ENCODE measurements at places on chromosomes 6 and 20. TPM values are rescaled to one million over a fixed set of nuclear protein-coding genes. Genes with fewer than 3 reads are reported as not detected.

GRCh38 chr20:6685181-6685582 is 82.3 kb upstream of the BMP2 start:
- DNase-seq = no peak

DNA sequence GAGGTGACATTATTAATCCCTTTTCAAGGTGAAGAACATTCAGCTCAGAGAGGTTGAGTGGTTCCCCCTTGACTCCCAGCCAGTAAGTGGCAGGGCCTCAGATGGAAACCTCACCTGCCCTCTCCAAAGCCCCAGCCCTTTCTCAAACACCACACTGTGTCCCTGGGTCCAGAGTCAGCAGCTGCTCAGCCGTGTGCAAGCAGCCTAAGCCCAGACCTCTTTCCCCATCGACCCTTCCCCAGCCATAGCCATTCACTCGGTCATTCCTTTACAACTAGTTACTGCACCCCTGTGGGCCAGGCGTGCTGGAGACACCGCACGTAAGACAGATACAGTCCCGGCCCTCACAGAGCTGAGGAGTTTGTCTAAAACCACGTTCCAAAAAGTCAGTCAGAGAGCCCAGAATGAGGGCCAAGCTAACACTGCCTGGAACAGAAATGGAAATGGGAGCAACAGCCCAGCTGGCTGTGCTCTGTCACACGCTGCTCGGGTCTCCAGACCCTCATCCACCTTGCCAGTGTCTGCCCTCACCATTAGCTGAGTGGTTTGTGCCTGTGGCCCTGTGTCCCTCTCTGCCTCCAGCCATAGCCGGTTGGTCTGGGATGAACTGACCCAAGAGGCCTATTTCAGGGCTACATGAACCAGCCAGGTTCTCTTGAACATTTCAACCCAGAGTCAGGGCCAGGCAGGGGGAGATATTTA is 29.6 kb downstream of the ZC3H12D start:
- DNase-seq = no peak

- no peak for DNase-seq
Measured at GRCh38 chr6:5463690-5464089, 202.4 kb downstream of the FARS2 start.

DNA sequence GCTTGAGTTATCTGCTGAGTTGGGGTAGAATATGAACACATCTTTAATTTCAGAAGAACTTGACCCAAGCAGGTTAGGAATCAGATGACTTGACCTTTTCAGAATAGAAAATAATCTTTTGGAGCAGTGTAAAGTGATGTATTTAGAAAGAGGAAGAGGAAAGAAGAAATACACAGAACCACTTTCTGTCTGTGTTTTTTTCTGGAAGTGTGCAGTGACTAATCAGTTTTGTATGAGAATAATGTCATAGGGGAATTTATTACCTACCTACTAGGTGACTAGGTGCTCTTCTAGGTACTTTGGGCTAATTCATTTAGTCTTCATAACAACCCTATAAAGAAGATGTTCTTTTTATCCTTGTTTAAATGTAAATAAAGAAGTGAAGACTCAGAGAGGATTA is 3.0 kb downstream of the PPP1R14C start:
- no peak for DNase-seq

DNA sequence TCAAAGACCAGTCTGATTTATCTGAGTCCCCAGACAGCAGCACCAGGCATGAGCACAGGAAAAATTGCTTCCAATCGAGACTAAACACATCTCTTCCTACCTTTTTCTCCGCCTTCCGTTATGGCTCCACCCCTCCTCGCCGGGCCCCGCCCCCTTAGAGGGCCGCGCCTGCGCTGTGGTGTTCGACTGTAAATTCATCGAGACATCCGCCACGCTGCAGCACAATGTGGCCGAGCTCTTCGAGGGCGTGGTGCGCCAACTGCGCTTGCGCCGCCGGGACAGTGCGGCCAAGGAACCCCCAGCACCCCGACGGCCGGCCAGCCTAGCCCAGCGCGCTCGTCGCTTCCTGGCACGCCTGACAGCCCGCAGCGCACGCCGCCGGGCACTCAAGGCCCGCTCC is 8.9 kb downstream of the REM1 start:
- no peak for DNase-seq

GRCh38 chr6:166514196-166514595 is 72.3 kb downstream of the RAMACL start:
- DNase-seq = no peak

DNA sequence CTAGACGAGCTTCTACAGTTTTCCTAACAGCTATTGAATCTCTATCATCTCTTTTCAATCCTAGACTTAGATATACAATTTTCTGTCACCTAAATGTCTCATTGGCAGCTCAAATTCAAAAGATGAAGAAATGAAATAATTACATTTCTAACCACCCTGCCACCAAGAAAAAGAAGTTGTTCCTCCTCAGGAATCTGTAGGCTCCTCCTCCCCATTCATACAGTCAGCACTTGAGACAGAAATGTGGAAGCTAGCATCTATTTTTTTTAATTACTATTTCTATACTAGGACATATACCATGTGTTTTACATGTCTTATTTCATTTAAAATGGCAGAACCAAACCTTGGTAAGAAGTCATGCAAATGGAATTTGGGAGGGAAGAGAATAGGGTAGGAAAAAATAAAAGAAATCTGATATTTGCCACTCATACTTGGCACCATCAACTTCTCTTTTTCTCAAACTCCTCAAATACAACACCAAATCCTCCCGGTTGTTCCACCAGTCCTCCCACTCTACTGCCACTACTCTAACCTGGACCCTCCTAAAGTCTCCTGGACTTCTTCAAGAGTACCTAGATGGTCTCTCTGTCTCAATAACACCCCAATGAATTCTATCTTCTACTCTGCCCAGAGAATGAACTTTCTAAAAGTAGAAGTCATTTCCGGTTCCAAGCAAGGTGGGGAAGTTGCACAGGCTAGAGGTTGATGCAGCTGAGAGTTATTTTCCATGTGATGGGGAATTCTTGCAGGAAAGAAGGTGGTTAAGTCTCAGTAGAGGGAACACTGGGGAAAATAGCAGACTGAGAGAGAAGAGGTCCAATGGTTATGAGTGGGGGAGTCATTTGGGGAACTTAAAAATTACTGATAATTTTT is 54.1 kb downstream of the ATXN1 start:
- no peak for DNase-seq

- no peak for DNase-seq
Measured at GRCh38 chr6:115323001-115323400, 737.7 kb downstream of the FRK start.

DNA sequence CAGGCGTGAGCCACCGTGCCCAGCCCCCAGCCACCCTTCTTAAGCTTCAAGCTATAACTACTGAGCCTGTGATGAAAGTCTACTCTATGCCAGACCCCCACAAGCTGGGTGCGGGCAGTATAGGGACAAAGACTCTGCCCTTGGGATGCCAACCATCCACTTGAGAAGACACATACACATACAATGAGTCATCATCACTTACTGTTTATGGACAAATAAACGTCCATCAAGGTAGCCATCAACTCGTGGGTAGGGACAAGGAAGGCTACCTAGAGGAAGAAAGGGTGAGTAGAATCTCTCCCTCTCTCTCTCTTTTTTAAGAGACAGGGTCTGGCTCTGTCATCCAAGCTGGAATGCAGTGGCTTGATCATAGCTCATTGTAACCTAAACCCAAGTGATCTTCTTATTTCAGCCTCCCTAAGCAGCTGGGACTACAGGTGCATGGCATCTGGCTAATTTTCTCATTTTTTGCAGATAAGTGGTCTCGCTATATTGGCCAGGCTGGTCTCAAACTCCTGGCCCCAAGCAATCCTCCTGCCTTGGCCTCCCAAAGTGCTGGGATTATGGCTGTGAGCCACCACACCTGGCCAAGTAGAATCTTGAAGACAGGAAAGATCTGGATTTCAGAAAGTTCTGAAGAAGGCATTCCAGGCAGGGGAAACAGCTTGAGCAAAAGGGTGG is 2.6 kb upstream of the TP53INP2 start:
- no peak for DNase-seq

DNA sequence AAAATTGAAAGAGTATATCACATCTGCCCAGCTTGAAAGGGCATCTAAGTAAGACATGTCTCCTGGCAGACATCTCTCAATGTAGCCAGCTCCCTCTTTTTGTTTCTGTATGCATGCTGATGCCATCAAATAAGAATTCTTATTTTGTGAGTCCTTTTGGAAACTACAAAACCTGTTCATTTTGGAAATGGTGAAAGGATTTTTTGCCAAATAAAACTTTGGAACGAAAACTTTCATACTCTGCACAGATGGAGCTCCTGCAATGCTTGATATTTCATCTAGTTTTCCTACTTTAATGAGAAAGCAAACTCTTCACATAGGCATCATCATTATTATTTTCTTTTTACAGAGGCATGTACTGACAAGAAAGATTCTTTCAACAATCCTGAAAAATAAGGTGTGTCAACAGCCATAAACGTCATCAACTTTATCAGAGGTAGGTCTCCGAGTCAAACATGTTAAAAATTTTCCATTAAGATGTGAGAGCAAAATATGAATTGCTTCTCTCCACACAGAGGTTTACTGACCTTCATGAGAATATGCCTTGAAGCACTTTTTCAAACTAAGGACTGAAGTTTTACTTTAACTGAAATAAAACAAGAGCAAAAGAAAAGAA is 26.2 kb upstream of the CMTR1 start:
- no peak for DNase-seq

- DNase-seq = no peak
Measured at GRCh38 chr6:3259491-3259958, 778 bp downstream of the PSMG4 start.

- DNase-seq = no peak
Measured at GRCh38 chr20:34472246-34472925, 43.8 kb upstream of the DYNLRB1 start.

DNA sequence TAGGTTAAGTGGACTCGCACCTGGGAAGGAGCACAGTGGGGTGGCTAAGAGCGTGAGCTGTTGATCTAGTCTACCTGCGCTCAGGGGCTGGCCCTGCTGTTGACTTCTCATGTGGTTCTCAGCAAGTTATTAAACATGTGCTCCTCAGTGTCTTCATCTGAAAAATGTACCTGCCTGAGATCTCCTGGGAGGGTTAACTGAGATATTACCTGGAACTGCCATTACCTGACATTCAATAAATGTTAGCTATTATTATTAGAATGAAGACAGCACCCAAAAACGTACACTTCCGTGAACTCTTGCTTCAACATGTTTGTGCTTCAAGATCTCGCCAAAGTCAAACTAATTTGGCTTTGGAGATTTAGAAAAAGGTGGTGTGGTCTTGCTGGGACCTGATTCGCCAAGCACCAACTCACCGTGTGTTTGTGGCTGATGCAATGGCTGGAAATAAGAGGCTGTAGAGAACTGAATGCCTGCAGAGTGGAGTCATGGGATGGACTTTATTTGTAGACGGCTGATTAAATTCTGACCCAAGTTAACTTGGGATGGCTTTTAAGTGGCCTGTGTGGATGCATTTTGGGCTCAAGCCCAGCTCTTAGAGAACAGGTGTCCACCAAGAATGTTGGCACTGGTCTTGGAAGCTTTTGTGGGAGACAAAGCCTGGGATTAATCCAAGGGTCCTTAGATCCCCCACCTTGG is 692.9 kb downstream of the QKI start:
- DNase-seq = no peak

- DNase-seq = no peak
Measured at GRCh38 chr20:63083831-63084562, 77.2 kb upstream of the BHLHE23 start.

GRCh38 chr6:44780161-44780560 is 392.7 kb downstream of the CDC5L start:
- DNase-seq = no peak

GRCh38 chr6:36757206-36757605 is 59.6 kb downstream of the RAB44 start:
- DNase-seq = no peak

DNA sequence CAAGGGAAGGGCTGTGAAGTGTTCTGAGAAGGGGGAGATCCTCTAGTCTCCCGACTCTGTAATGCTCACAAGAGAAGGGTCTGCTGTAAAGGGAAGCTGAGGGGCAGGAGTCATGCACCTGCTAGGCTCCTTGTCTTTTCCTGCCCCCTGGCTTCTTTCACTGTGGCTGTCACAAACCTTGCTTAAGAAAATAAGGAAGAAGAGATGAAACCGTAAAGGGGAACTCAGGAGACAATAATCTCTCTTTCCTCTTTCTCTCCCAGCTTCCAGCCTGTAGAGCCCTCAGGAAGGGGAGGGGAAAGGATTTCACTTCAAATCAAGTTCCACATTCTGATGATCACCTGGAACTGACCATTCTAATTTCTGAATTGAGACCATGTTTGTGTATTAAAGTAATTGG is 26.3 kb downstream of the SLC13A3 start:
- DNase-seq = no peak

DNA sequence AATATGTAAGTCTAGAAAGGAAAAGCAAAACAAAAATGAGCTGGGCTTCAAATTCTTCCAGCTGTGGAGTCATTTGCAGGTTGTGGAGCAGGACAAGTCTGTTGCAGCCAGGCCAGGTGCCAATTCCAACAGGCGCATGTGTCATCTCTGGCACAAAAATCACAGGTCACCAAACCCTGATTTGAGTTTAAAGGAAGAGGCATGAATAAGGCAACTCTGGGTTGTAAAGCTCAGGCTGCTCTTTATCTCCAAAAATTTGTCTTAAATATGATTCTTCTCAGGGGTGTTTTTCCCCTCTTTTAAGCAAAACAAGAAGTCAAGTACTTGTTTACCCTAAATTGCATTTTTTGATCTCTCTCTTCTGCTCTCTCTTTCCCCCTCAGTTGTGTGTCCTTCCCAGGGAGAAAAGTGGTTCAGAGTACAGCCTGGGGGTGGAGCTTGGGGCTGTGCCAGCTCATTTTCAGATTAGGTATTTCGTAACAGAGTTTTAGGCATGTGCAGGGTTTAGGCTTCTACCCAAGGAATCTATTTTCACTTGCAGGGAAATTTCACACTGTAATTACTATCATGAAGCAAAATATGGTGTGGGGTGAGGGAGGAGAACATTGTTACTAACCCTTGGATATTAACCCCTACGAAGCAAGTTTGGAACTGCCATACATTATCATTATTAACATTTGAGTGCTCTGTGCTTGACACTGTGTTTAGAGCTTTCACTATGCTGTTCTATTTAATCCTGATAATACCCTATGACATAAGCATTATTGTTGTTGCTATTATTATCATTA is 8.3 kb upstream of the NCOA3 start:
- no peak for DNase-seq

GRCh38 chr20:45545754-45546453 is 1.3 kb downstream of the EPPIN start:
- DNase-seq = peak; percentile 1

DNA sequence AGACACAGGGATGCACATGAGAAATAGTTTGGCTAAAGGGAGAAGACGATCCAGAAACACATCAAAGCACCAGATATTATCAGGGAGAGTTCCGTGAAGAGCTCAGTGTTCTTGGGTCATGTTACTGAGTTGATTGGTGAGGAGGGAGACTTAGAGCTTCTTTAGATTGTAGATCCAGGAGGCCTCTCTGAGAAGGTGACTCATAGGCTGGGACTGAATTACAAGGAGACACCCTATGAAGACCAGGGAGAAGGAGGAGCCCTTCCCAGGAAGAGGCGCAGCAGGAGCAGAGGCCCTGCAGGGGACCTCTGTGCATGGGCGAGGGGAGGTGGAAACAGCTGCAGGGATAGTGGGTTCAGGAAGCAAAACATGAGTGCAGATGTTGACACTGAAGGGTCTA is 196.5 kb downstream of the SLC24A3 start:
- no peak for DNase-seq

NOTCH4 gene
- 0.37 TPM for polyA plus RNA-seq

TSBP1 gene
- polyA plus RNA-seq = not detected

WFDC5 gene
- polyA plus RNA-seq = not detected

RBPJL gene
- not detected for polyA plus RNA-seq

RAB23 gene
- 62.1 TPM for polyA plus RNA-seq

NMBR gene
- polyA plus RNA-seq = 0.15 TPM

ZC3H12D gene
- 0.02 TPM for polyA plus RNA-seq

C20orf144 gene
- 0.14 TPM for polyA plus RNA-seq

CDH22 gene
- not detected for polyA plus RNA-seq

Measured in AG04450 (cell line).